HCT116 (cell line): ENCODE measurements at places on chromosomes 16 and 17. TPM values are rescaled to one million over a fixed set of nuclear protein-coding genes. Genes with fewer than 3 reads are reported as not detected.

The UMOD gene
- not detected for total RNA-seq

The TM4SF5 gene
- not detected for total RNA-seq

GRCh38 chr17:36608280-36608679 is 6.9 kb downstream of the MRM1 start:
- no peak for DNase-seq
- H3K27ac ChIP-seq = peak overlapping the region; percentile 58
- H3K4me3 ChIP-seq = no peak overlapping the region
- peaks cover 36% of the 10 kb centered on the region for H3K4me1 ChIP-seq
- no peaks in the 10 kb centered on the region for H3K27me3 ChIP-seq

DNA sequence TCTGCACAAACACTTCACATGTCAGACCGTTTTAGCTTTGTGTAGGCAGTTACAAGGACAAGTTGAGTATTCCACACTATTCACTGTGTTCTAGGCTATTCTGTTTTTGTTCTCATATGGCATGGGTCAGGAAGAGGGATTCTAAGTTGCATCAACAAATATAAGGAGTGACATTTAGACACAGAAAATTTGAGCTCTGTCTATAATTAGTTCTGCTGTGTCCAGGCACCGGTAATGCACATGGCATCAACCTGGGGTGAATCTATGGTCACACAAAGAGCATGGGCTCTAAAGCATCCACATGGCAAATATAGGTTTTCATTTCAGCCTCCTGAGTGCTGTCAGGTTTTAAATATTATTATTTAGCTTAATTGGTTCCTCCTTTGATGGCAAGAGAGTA is 130.4 kb upstream of the PMFBP1 start:
- DNase-seq = no peak
- no peaks in the 10 kb centered on the region for H3K4me1 ChIP-seq
- H3K27ac ChIP-seq = no peak overlapping the region
- H3K36me3 ChIP-seq = no peaks in the 10 kb centered on the region

- no peaks in the 10 kb centered on the region for H3K36me3 ChIP-seq
- no peak overlapping the region for H3K27ac ChIP-seq
- H3K4me3 ChIP-seq = no peak overlapping the region
- H3K27me3 ChIP-seq = no peaks in the 10 kb centered on the region
- H3K4me1 ChIP-seq = no peaks in the 10 kb centered on the region
Measured at GRCh38 chr17:2172077-2172851, 117.4 kb downstream of the HIC1 start.

- H3K36me3 ChIP-seq = no peaks in the 10 kb centered on the region
- H3K27me3 ChIP-seq = no peaks in the 10 kb centered on the region
- no peaks in the 10 kb centered on the region for H3K4me1 ChIP-seq
- H3K27ac ChIP-seq = no peak overlapping the region
Measured at GRCh38 chr16:58960484-58960883, 226.4 kb upstream of the GOT2 start.

DNA sequence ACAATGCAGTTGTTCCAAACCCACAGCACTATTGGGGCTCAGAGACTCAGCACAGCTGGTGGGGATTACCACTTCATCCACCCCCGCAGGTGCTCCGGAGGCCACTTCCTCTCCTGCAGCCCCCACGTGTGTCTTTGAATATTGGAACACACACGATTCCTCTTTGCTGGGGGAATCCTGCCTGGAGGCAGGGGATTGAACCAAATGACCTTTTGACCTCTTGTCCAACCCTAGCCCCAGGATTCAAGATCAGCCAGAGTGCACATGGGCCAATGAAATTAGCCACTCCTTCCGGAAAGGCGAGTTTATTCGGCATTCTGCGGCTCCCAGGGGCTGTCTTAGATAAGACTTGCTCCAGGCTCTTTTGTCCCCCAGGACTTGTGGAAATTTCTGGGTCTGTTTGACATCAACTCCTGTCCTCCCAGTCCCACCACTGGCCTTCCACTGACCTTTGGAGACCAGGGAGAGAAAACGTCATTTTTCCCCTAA is 350.2 kb downstream of the FOXL1 start:
- H3K4me1 ChIP-seq = no peaks in the 10 kb centered on the region
- peaks cover 22% of the 10 kb centered on the region for H3K27me3 ChIP-seq
- no peak for DNase-seq
- H3K27ac ChIP-seq = no peak overlapping the region
- no peaks in the 10 kb centered on the region for H3K36me3 ChIP-seq

GRCh38 chr16:8963010-8963820 is 491 bp downstream of the USP7 start:
- H3K36me3 ChIP-seq = no peaks in the 10 kb centered on the region
- H3K27ac ChIP-seq = peak overlapping the region; percentile 70
- H3K4me1 ChIP-seq = peaks cover 67% of the 10 kb centered on the region

DNA sequence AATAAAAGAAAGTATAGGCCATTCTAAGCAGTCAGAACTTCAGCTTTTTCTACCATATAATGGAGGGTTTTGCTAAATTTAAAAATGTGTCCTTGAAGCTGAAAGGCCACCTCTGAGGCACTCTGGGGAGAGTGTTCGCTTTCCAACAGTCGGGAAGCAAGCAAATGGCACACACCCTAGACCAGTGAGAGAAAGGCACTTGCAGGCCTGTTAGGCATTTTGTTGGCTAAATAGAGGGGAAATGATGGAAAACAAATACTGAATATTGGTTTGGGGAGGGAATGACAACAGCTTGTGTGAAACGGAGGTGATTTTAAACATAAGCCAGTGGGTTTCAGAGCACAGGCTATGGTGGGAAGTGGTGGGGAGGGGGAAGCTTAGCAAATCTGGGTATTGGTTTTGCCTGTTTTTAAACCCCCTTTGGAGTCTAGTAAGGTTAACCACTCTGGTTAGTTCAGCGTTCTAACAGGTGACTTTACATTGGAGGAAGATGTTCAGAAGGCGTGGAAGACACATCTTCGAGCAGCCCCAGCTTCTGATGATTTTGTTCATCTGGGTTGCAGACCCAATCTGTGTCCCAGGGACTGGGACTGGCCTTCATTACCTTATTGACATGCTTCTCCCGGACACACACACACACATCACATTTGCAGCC is 90.5 kb downstream of the PRKCA start:
- H3K4me3 ChIP-seq = no peak overlapping the region
- no peaks in the 10 kb centered on the region for H3K27me3 ChIP-seq
- DNase-seq = no peak
- no peak overlapping the region for H3K27ac ChIP-seq
- no peaks in the 10 kb centered on the region for H3K36me3 ChIP-seq

DNA sequence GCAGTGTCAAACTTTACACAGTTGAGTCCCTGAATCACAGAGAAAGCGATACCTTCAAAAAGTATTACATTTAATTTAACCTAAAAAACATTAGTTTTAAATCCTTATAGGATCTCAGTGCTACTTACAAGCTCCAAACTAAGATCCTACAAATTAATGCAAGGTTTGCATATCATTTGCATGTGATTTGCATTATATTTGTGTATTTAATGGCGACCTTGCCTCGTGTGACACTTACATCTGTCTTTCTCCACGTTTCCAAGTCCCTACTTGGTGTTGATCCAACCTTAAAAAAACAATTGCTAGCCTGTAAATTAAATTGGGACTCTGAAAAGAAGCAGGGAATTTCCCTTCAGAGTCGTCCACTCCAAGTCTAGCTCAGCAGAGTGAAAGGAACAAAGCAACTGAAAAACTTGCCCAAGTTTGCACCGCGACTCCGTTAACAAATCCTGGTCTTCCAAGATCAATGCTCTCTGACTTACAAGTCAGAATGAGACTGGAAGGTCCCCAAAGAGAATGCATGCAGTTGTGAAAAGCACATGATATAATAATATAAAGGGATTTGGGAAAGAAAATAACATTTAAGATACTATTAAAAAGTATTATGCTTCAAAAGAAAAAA is 739 bp upstream of the FAM117A start:
- H3K27ac ChIP-seq = no peak overlapping the region
- H3K27me3 ChIP-seq = peaks cover 17% of the 10 kb centered on the region
- no peak for DNase-seq
- no peaks in the 10 kb centered on the region for H3K36me3 ChIP-seq

DNA sequence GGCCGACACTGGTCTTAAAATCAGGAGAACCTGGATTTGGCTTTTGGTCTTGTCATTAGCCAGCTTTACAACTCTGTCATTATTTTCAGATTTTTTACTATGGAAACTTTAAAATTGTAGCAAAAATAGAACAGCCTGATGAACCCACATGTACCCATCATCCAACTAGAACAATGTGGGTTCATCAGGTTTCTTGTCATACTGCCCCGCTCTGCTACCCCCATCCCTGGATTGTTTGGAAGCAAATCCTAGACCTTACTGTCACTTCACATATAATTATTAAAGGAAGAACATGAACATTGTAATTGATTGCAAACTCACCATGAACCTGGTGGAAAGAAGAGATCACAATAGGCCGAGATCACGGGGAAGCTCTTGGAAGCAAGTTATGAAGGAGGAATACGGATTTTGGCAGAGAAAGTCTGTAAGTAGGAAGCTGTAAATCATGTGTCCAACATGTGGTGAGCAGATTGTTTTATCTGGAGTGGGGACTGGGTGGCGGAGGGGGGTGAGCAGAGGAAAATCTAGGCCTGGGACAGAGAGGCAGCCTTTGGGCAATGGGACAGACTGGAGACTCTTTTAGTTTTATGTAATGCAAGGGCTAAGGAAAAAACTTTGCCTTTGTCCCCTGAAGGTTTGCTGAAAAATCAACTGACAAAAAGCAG is 67.0 kb downstream of the PITPNC1 start:
- H3K27me3 ChIP-seq = no peaks in the 10 kb centered on the region
- H3K36me3 ChIP-seq = no peaks in the 10 kb centered on the region
- DNase-seq = no peak
- no peak overlapping the region for H3K4me3 ChIP-seq

GRCh38 chr17:48818361-48818841 is 1.4 kb upstream of the TTLL6 start:
- H3K27ac ChIP-seq = no peak overlapping the region
- H3K4me3 ChIP-seq = no peak overlapping the region
- H3K4me1 ChIP-seq = peaks cover 9% of the 10 kb centered on the region
- H3K36me3 ChIP-seq = no peaks in the 10 kb centered on the region
- DNase-seq = no peak
- no peaks in the 10 kb centered on the region for H3K27me3 ChIP-seq

DNA sequence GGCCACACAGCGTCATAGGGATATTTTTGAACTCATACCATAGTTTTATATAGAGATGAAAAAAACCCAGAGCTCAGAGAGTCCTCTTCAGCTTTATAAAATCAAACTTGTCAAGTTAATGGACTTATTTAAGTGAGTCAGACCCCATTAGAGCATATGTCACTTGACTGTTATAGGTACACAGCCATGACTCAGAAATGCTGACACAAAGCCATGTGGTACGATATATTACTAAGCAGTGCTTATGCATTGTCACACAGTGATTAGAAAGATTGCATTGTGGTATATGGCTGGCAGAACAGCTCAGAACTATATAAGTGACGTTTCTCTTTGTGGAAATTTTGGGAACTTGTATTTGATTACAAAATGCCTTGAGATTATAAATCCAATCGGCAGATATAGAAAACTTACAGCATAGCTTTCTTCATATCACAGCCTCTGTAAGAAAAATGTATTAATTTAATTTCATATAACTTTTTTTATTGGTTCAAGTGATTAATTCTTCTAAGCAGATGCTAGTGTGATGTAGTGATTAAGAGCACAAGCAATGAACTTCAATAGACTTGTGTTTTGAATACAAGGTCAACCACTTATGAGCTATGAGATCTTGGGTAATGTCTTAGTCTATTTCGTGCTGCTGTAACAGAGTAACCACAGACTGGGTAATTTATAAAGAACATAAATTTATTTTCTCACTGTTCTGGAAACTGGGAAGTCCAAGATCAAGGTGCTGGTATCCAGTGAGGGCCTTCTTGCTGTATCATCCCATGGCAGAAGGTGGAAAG is 25.8 kb upstream of the GINS3 start:
- no peaks in the 10 kb centered on the region for H3K36me3 ChIP-seq
- no peak overlapping the region for H3K27ac ChIP-seq
- H3K4me1 ChIP-seq = no peaks in the 10 kb centered on the region
- no peak for DNase-seq
- no peak overlapping the region for H3K4me3 ChIP-seq

DNA sequence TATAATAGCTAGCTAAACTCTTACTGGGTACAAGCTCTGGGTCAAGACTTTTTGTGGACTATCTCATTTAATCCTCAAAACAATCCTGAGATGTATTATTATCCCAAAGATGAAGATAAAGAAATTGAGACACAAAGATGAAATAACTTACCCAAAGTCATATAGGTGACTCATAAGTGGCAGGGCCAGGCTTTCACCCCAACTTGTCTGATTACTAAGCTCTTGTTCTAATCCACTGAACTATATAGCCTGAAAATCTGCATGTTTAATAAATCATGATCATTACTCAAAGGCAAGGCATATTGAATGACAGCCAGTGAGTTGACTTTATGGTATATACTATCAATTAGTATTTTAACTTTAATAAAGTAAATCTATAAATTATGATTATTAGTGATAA is 77.4 kb downstream of the SKAP1 start:
- no peak overlapping the region for H3K27ac ChIP-seq
- H3K4me1 ChIP-seq = peaks cover 4% of the 10 kb centered on the region
- H3K4me3 ChIP-seq = no peak overlapping the region
- no peak for DNase-seq
- H3K36me3 ChIP-seq = no peaks in the 10 kb centered on the region

- H3K27me3 ChIP-seq = no peaks in the 10 kb centered on the region
- H3K4me3 ChIP-seq = no peak overlapping the region
Measured at GRCh38 chr17:76640550-76641380, 2.8 kb downstream of the ST6GALNAC1 start.

DNA sequence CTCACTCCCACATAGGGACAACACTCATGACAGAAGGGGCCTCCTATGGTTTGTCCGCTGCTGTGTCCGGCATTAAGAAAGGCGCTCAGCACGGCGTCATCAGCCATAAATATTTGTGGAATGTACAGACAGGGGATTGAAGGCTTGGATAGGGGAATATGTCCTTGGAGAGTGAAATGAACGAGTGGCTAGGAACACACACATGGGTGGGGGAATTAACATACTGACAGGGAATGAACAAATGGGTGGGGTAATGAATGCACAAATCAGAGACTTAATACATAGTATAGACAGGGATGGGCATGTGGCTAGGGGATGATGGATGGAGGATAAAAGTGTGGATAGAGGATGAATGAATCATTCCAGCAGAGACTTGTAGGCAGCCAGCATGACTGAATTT is 154.0 kb upstream of the HSBP1 start:
- no peak overlapping the region for H3K4me3 ChIP-seq
- DNase-seq = no peak
- no peaks in the 10 kb centered on the region for H3K4me1 ChIP-seq
- H3K27me3 ChIP-seq = peaks cover 41% of the 10 kb centered on the region
- H3K36me3 ChIP-seq = no peaks in the 10 kb centered on the region

- no peak overlapping the region for H3K27ac ChIP-seq
- no peaks in the 10 kb centered on the region; the same call in 1 of the 2 replicates for H3K36me3 ChIP-seq
Measured at GRCh38 chr17:17732444-17732843, 51.2 kb downstream of the RAI1 start.

GRCh38 chr17:65712383-65713267 is 151.2 kb upstream of the AXIN2 start:
- no peaks in the 10 kb centered on the region for H3K27me3 ChIP-seq
- H3K27ac ChIP-seq = no peak overlapping the region
- DNase-seq = no peak
- no peaks in the 10 kb centered on the region for H3K4me1 ChIP-seq
